Mesenchymal stem cell (in vitro differentiated cells and primary cell): ENCODE measurements at places on chromosomes 7 and 10.

- DNase-seq: peak; percentile 61
Measured at GRCh38 chr7:92768501-92769393, 67.6 kb downstream of the CDK6 start.

GRCh38 chr10:12728494-12728893, 273.0 kb downstream of the CCDC3 start:
- no peak for DNase-seq

DNA sequence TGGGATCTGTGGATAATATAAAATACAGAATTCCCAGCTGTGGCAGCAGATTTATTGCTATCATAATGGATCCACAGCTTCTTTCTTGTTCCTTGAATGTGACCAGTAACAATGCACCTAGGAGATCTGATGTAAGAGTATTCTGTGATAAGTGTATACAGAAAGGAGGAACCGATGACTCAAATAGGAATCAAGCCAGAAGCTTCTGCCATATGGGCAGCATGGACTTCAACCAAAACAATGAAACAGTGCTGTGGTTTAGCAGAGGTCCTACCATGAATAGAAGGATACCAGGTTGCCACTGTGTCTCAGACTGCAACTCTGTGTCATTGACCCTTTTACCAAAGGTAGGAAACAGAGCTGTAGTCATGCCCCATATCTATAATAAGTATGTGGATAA, 81.8 kb downstream of the PTPRZ1 start:
- peak; percentile 16 for DNase-seq

DNA sequence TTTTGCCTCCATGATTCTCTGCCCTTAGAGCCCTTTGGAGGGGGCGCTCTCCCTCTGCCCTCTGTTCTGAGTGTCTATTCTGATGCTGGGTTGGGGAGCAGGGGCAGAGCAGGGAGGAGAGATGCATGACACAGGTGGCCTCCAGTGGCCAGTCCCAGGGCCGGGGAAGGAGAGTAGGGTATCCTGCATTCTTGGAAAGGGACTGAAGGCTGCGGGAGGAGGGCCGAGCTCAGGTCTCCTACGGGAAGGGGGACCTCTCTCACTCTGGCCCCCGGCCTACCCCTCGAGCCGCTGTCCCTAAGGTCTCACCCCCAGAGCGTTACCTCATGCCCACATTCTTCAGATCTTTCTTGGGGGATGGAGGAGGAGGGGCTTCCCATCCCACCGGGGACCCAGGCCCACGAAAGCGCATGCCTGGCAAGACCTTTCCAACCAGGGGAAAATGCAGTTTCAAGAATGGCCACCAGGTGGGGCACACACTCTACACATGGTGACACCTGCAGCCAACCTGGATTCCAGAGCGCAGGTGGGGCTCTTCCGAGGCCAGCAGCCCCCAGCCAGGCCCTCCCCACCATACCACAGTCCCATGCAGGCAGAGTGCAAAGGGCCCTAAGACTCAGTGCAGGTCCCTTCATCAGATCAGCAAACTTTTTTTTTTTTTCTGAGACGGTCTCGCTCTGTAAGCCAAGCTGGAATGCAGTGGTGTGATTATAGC, 86.4 kb downstream of the MYL10 start:
- DNase-seq: peak; percentile 44

- no peak for DNase-seq
Measured at GRCh38 chr10:90865401-90865800, 6.4 kb upstream of the RPP30 start.

DNA sequence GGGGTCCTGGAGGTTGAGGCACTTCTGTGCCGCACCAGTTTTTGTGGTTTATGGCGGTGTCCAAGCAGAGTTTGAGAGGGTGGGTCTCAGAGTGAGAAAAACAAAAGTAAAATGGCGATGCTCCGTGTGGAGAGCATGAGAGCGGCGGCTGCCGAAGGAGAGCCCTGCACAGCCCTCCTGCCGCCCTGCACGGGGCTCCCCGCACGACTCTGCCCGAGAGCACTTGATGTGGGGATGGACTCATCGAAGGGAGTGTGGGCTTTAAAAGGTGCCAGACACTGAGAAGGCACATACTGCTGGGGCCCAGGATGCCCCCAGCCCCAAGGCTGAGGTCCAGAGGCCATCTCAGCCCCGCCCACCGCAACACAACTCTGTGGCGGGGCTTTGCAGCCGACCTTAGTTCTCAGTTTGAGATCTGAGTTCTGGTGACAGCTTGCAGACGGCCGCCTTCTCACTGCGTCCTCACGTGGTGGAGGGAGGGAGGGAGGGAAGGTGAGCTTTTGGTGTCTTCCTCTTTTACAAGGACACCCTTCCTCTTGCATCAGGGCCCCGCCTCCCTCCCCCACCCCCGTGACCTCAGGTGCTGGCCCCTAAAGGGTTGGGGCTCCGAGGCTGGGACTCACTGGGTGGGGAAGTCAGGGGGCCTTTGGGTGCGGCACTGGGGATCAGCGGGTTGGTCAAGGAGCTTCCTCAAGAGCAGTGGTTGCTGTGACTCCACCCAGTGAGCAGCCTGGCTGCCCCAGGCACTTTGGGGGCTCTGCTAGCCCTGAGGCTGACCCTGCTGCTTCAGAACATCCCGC, 69.1 kb downstream of the NKX6-2 start:
- no peak for DNase-seq

DNA sequence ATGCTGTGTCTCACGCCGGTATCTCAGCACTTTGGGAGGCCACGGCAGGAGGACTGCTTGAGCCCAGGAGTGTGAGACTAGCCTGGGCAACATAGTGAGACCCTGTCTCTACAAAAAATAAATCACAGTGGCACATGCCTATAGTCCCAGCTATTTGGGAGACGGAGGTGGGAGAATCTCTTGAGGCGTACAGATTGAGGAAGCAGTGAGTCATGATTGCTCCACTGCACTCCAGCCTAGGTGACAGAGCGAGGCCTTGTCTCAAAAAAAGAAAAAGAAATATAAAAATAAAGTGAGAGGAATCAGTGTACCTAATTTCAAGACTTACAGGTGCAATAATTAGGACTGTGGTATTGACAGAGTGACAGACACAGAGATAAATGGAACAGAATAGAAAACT, 23.9 kb downstream of the SLC25A40 start:
- no peak for DNase-seq

DNA sequence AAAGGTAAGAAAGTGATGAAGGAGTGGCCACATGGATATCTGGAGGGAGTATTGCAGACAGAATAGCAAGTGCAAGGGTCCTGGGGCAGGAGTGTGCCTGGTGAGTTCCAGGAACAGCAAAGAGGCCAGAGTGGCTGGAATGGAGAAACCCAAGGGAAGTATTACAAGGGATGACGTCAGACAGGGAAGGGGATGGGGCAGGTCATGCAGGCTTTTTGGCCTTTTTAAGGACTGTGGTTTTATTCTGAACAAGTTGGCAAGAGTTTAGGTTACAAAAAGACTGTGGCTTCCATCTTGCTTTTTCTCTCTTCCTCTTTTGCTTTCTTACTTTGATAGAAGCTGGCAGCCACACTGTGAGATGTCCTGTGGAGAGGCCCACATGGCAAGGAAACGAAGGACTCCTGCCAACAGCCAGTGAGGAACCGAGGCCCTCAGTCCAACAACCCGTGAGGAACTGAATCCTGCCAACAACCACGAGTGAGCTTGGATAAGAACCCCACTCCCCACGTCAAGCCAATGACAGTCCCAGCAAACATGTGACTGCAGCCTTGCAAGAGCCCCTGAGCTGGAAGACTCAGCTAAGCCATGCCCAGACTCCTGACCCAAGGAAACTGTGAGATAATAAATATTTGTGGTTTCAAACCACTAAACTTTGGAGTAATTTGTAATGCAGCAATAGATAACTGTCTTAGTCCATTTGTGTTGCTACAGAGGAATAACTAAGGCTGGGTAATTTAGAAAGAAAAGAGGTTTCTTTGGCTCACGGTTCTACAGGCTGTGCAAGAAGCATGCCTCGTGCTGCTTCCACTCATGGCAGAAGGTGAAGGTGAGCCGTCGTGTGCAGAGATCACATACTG, 19.8 kb upstream of the KDM7A start:
- peak; percentile 63 for DNase-seq

- DNase-seq: no peak
Measured at GRCh38 chr7:115136796-115137443, 215.0 kb downstream of the MDFIC start.

DNA sequence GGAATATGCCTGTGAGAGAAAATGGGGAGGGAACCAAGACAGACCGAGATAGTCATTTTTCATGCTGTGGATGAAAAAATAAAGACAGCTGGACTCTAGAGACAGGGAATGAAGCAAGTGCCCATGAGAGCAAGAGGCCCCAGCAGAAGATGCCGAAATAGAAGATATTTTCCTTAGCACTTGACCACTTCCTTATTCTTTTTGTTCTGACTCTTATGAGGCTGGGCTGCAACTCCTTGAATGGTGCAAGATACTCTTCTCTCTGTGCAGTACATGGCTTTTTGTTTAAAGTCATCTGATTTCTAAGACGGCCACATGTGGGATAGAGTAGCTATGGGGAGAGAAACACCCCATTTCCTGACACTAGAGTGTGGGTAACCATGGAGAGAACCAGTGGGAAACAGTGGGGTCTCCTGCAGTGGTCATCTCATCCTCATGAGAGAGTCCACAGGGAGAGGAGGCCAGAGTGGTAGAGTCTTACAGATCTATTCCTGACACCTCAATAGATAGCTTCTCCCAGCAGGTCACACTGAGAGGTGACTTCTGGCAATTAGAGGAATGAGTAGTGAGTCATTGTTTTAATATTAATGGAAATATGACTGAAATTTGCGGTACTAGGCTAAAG, 18.0 kb upstream of the VCL start:
- DNase-seq: no peak

- no peak for DNase-seq
Measured at GRCh38 chr10:15300697-15301096, 70.4 kb downstream of the FAM171A1 start.

- no peak for DNase-seq
Measured at GRCh38 chr10:49426490-49427360, 30.8 kb upstream of the DRGX start.

DNA sequence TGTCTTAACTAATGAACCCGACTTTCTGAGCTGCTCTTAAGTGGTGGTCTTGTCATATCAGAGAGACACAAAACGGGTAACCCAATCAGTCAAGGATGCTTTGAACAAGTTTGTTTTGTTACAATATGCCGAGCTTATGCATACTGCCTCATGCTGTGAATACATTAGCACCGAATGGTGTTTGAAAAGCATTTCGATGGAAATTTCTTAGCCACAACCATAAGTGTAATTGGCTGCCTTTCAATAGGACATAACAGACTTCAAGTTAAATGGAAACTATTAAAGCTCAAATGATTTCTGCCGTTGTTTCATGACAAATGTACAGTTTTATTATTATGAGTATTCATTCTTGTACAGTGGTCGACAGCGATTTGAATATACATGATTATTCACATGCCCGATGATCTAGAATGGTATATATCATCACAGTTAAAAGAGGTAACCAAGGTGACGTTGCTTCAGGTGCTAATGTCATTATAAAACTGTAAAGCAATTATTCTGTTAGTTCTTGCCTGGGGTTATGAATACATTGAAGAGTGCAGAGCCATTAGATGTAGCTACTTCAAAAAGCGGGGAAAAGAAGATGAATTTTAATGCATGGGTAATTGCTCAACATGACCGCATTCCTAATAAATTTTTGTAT, 118.8 kb downstream of the EBF3 start:
- no peak for DNase-seq

- peak; percentile 74 for DNase-seq
Measured at GRCh38 chr7:112022128-112022527, 184.1 kb downstream of the DOCK4 start.

GRCh38 chr10:17062493-17062892, 67.1 kb downstream of the CUBN start:
- DNase-seq: peak; percentile 92

DNA sequence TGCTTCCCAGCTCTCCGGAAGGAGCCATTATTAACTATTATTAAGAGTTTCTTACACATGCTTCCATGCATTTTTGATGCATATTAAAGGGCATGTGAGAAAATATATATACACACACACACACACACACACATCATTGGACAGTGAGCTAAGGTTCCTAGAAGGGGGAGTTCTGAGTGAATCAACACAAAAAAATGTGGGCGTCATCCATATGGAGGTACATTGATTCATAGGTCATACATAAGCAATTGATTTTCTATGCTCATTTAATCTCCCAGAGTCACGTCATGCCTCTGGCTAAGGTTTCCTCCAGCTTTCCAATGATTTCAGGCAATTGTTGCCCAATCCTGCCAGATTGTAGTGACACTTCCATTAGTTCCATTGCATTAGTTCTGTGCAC, 269.4 kb downstream of the DNAJB9 start:
- DNase-seq: peak; percentile 9

- DNase-seq: no peak
Measured at GRCh38 chr10:16570731-16571130, 49.1 kb upstream of the C1QL3 start.

DNA sequence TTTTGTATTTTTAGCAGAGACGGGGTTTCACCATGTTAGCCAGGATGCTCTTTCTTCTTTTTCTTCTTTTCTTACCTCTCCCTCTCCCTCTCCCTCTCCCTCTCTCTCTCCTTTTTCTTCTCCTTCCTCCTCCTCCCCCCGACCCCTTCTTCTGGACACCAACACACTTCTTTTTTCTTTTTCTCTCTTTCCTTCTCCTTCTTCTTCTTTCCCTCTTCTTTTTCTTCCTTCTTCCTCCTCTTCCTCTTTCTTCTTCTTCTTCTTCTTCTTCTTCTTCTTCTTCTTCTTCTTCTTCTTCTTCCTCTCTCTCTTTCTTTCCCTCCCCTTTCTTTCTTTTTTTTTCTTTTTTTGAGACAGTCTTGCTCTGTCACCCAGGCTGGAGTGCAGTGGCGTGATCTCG, 14.0 kb downstream of the MMD2 start:
- no peak for DNase-seq

DNA sequence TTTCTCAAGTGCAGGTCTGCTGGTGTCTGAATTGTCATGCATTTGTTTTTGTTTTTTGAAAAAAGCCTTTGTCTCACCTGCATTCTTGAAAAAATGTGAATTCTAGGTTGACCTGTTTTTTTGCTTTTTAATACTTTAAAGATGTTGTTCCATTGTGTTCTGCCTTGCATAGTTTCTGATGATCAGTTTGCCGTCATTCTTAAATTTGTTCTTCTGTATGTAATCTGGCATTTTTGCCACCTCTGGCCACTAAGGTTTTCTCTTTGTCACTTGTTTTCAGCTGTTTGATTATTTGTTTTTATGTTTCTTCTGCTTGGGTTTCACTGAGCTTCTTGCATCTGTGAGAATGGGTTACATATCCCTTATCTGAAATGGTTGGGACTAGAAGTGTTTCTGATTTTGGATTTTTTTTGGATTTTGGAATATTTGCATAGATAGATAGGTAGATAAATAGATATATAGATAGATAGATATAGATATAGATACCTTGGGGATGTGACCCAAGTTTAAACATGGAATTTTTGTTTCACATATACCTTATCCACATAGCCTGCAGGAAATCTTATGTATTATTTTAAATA, 16.5 kb downstream of the MGMT start:
- no peak for DNase-seq
